CD4-positive, alpha-beta T cell treated with Interleukin-6 at 100 ng/mL for 8 hours (primary cell): ENCODE measurements at places on chromosomes 5 and 9.

DNA sequence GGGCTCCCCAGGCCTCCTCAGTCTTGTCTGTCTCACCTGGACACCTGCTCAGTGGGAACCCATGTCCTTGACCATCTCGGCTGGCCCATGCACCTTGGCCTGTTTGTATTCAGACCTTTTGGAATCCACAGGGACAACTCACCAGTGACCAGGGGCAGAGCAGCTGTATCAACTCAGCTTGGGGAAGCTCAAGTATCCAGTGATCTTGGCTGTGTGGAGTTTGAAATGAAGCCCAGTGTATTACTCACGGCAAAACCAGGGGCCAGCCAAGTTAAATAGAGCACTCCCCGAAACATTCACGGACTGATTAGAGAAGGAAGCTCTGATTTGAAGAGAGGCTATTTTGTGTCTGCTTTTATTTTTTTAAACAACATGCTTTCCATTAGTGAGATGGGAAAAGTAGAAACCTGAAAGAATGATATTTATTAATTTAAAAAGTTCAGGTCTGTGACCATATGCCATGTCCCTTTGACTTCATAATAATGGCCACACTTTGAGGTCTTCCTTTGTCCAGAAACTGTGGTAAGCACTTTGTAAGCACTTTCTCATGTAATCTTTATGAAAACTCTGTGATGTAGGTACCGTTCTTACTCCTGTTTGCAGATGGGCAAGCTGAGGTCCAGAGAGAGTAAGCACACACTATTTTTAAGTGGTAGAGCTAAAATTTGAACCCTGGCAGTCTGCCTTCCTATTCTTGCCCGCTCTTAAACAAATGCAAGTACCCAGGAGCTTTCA lies 656.5 kb downstream of the BNC2 start:
- no peak for DNase-seq

DNA sequence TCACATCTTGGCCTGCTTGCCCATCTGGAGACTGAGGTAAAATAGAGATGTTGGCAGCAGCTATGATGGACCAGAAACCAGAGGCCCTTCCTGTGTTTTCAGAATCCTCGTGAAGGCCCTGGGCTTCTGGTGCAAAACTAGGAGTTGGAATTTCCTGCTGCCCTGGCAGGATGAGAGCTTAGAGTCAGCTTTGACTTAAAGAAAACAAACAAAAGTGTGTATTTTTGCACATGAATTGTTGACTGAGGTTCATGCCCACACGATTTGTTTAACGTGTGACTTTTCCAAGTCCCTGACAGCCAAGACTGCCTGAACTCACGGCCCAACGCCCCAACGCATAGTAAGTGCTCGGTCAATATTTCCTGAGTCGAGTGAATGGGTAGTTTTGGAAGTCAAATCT lies 303.1 kb downstream of the MLLT3 start:
- DNase-seq, result no peak

- DNase-seq, result no peak
Observed at GRCh38 chr9:106074006-106074405, 379.7 kb downstream of the TMEM38B start.

- DNase-seq, result no peak
Observed at GRCh38 chr5:137344723-137345322, 154.3 kb downstream of the SPOCK1 start.

- DNase-seq, result no peak
Observed at GRCh38 chr9:136722969-136723356, 10.6 kb downstream of the DIPK1B start.

DNA sequence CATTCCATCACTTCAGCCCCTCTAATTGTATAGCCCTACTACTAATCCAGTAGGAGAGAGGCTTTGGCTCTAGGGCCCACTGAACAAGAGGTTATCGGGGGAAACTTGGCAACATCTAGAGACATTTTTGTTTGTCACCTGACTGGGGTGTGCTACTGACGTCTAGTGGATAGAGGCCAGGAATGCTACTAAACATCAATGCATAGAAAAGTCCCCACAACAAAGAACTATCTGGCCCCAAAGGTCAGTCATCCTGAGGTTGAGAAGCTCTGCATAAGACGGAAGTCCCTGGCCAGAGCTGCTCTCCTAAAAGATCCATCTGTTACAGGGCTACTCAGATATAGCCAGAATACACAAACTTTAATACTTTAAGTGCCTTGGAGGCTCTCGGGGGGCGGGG lies 570.6 kb upstream of the KLF4 start:
- no peak for DNase-seq

DNA sequence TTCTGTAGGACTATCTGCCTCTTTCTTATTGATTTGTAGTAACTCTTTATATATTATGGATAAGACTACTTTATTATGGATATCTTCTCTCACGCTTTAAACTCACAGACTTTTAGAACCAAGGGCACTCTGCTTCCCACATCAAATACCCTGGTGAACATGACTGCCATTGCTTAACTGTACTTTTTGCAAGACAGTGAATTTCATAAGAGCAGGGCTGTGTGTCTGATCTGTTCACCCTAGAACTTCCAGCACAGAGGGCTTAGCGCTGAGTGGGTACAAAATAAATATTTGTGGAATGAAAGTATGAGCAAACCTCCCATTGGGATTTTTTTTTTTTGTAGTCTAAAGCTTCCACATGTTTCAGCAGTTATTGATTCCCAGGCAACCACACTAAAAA lies 84.8 kb downstream of the CFAP77 start:
- no peak for DNase-seq

GRCh38 chr5:21686706-21687105 lies 1166.4 kb downstream of the CDH12 start:
- no peak for DNase-seq

DNA sequence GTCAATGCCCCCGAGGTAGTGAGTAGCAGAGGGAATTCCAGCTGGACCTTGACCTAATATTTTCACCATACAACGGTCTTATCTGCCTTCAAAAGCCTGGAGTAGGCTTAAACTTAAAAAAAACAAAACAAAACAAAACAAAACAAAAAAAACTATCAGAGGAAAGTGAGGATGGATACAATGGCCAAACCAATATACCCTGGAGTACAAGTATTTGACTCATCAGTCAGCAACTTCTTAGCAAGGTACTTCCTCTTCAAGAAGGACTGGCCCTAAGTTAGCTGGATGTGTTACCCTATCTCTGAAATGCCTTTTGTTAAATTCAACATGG lies 160.6 kb upstream of the GNA14 start:
- DNase-seq, result no peak

GRCh38 chr9:99824378-99825171 lies 2.9 kb downstream of the NR4A3 start:
- DNase-seq, result peak; percentile 41

GRCh38 chr5:67301285-67301903 lies 104.8 kb upstream of the CD180 start:
- no peak for DNase-seq

- no peak for DNase-seq
Observed at GRCh38 chr9:117204971-117205370, 209.9 kb downstream of the ASTN2 start.

DNA sequence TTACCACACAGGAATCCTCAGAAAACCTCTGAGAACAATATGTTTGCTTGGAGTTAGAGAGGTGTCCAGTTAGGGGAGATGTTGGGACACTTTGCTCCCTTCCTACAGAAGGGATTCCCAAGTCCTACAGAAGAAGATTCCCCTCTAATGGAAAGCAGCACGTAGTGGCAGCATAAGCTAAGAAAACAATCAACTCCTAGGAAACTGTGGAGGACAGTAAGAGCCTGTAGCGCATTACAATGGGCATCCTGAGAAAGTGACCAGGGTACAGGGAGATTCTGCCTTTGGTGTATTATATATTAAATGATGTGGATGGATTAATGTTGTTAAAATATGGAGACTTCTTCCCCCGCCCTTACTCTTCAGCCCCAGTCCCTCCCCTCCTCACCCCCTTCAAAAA lies 13.9 kb upstream of the RIC1 start:
- DNase-seq, result no peak

- DNase-seq, result no peak
Observed at GRCh38 chr9:112005939-112006338, 109.3 kb downstream of the UGCG start.

DNA sequence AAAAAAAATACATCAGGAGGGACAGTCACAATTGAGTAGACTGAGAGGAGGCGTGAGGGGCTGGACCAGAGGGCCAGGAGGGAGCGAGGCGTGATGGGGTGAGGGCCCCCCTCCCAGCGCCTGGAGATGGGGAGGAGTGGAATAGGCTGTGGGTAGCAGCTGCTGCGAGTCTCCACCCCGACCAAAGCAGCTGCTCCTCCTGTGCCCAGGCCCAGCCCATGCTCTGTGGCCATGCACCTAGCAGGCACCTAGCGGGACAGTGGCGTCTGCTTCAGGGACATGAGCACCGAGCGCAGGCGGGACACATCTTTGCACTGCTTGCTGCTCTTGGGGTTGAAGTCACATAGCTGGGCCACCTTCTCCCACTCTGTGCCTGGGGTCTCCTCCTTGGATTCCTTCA lies 4.0 kb downstream of the HIGD2A start:
- no peak for DNase-seq

DNA sequence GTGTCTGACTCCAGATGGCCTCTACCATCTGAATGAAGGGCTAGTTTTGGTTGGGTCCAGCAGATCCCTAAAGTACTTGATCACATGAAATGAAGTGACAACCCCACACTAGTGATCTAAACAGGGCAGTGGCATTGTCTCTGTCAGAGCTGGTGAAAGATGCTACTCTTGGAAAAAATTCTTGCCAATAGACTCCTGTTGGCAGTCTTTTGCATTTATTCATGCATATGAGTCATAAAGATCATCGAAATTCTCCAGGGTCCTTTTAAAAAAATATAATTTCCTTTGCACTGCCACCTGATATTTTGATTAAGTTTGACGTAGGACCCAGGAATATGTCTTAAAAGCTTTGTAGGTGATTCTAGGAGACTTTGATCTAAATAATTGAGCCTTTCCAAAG lies 135.1 kb upstream of the ELL2 start:
- DNase-seq, result no peak

DNA sequence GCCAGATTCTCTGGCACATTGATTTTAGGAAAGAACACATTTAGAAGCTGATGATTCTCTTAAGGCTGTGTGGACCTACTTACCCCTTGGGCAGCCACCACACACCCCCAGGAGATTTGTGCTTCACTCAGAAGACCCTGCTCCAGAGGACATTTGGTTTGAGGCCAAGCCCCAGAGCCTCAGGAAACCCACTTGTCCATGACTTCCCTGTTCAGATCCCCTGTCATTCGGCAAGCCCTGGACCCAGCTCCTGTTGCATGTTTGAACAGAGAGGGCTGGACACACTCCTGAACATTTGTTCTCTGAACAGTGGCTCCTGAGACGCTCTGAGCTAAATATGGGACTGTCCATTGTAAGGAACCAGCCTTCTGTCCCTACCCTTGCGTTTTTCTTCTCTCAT lies 82.1 kb downstream of the AMBP start:
- DNase-seq, result no peak

- no peak for DNase-seq
Observed at GRCh38 chr5:154276973-154277331, 86.4 kb downstream of the GALNT10 start.

GRCh38 chr9:84139296-84140070 lies 158.9 kb downstream of the RMI1 start:
- DNase-seq, result no peak

- DNase-seq, result no peak
Observed at GRCh38 chr5:123181394-123181801, 92.4 kb downstream of the PRDM6 start.

DNA sequence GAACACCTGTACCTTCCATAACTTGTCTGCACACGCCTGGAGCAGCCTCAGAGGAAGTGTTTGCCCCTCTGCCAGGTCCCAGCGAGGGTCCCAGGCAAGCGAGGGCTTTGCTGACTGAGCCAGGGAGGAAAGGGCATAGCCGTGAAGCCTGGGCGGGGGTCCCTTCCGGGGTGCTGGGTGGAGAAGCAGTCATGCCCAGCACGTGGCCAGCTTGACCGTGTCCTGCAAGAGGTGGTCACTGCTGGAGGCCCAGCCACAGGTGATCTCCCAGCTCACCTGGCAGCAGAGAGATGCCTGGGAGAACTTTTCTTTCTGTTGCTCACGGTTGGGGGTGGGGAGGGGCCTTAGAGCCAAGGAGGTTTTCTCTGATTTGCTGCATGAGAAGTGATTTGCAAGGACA lies 195.3 kb downstream of the CACNA1B start:
- DNase-seq, result no peak

DNA sequence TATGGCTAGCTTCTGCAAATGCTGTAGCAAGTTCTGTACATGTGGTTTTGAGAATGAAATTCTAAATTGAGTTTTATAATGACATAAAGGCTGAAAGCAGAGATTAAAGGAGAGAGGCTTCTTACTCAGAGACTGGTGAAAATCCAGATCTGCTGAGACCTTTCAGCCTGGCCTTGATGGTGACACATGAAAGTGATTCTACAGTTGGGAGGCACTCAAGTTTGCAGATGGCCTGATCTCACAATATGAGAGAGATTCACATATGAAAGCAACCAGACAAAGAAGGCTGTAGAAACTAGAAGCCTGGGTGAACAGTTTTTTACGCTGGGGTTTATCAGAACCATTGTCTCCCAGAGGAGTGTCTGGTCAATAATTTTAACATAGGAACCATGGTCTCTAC lies 49.0 kb downstream of the RAB3C start:
- DNase-seq, result no peak

GRCh38 chr5:55072666-55073065 lies 29.8 kb upstream of the GZMA start:
- DNase-seq, result peak; percentile 62

- DNase-seq, result no peak
Observed at GRCh38 chr5:95244479-95244878, 40.4 kb downstream of the MCTP1 start.

GRCh38 chr9:116789081-116789480 lies 102.0 kb downstream of the TRIM32 start:
- DNase-seq, result no peak

GRCh38 chr5:31404325-31404724 lies 127.6 kb downstream of the DROSHA start:
- DNase-seq, result no peak

- no peak for DNase-seq
Observed at GRCh38 chr9:87850391-87850790, 32.3 kb upstream of the SPATA31E1 start.

DNA sequence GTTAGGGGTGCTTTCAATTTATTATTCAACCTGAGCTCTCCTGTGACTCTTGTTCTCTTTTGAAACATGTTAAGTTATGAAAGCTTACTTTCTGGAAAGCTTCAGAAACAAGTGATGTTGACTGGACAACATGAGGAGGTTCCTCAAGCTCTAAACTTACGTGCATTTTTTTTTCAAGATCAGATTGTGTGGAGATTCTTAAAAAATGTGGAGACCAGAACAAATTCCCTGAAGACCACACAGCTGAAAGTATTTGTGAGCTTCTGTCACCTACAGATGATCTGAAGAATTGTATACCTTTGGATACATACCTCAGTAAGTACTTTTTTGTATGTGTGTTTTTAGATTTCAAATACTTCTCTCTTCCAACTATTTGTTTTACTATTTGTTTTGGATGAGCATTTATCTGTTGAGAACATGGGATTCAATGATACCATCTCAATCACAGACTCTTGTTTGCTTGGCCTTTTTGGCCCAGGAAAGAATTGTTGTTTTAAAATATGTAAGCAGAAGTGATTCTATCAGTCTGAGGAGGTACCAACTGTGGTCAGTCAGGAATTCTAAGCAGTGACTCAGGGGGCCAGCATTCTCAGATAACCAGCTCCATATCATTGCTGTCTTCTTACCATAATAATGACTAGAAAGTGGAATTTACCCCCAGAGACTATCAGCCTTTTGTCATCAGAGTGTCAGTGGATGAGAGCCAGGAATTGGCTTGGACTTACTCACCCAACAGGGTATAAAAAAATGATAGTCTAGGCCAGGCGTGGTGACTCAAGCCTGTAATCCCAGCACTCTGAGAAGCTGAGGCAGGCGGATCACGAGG lies 34.4 kb upstream of the GLIPR2 start:
- DNase-seq, result no peak
